ENCODE measurements at places on chromosomes 1 and 21.

- DNase-seq = no peak
Observed at GRCh38 chr1:230939806-230940489, 38.7 kb downstream of the TTC13 start.

GRCh38 chr1:111535256-111536191 lies 32.1 kb upstream of the ADORA3 start:
- DNase-seq = no peak

GRCh38 chr1:227776331-227776771 lies 39.1 kb upstream of the PRSS38 start:
- no peak for DNase-seq

- DNase-seq = no peak
Observed at GRCh38 chr1:3656450-3657095, 4.3 kb downstream of the TP73 start.

GRCh38 chr21:33418691-33419090 lies 15.5 kb downstream of the IFNGR2 start:
- DNase-seq = no peak

GRCh38 chr1:30187413-30188023 lies 535.9 kb downstream of the MATN1 start:
- DNase-seq = no peak

DNA sequence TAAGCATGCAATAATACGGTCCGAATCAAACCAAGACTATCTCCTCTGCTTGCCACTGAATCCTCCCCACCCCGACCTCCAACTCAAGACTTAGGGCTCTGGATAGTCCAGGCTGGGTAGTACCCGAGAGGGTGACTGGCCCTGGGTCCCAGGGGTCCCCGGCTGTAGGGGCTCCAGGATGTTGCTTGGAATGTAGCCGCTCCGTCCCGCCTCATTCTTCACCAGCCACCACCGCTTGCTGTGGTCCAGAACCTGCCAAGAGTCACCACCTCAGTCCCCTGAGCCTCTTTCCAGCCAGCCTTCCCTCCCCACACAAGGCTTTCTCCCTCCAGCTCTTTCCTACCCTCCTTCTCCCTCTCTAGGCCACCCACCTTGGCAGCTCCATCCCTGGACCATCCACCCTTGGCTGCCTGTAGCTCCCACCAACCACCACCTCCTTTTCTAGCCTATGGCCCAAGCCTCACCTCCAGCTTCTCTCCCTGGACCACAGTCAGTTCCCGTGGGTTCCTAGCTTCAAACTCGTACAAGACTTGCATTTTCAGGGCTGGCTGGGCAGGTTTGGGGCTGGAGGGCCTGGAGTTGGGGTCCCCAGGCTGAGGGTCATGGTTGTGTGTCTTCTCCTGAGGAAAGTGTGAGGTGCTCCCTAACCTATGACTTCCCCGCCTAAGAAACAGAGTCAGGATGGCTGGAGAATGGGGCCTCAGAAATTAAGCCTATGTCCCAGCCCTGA lies 10.9 kb upstream of the GSTM3 start:
- DNase-seq = no peak

GRCh38 chr1:222521299-222522104 lies 26.4 kb downstream of the HHIPL2 start:
- no peak for DNase-seq

DNA sequence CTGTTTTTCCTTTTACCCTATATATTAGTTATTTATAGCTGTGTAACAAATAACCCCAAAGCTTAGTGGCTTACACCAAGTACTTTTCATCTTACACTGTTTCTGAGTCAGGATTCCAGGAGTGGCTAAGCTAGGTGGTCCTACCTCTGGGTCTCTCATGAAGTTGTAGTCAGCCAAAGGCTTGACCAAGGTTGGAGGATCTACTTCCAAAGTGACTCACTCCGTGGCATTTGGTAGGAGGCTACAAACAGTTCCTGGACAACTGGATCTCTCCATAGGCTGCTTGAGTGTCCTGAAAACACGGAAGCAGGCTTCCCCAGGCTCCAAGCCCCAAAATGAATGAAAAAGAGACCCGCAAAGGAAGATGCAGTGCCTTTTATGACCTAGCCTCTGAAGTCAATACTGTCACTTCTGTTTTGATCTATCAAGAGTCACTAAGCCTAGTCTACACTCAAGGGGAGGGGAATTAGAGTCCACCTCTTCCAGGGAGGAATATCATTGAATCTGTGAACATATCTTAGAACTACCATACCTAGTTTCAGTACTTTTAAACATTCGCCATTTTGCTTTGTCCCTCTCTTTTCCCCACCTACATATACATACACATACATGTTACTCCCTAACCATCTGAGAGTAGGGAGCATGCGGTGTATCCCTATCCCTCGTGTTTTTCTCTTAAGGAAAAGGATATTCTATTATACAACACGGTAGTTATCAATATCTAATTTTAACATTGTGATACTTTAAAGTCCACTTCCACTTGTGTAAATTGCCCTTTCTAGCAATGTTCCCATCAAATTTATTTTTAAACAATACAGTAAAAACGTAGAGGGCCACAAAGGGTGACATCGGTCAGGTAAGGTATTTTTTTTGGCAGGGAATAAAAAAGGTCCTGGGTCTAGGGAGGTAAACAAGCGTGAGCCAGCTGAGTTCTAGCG lies 67.2 kb downstream of the SLC35A3 start:
- no peak for DNase-seq

- DNase-seq = no peak
Observed at GRCh38 chr1:220516014-220516721, 11.8 kb upstream of the MARK1 start.

DNA sequence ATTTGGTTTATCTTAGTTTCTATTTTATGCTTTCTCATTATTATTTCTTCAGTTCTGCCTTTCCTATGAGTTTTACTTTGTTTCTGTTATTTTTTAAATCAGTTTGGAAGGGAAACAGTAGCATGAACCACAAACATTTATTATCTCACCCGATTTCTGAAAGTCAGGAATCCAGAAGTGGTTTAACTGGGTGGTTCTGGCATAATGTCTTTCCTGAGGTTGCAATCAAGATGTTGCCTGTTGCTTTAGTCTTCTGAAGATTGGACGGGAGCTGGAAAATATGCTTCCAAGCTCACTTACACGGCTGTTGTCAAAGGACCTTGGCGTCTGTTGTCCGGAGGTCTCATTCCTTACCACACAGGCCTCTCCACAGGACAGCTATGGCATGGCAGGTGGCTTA lies 50.4 kb downstream of the SNRPE start:
- no peak for DNase-seq

All from activated T-helper 2 cell treated with anti-CD3 and anti-CD28 coated beads, Interferon-gamma antibody, Interleukin-2, Interleukin-4, amounts not matched to agents 10 μg/mL and 5 μg/mL and 100 μg/mL, durations not matched to agents 14 hours and 24 hours and 36 hours (primary cell).